ENCODE measurements at places on chromosomes 11 and 22. TPM values are rescaled to one million over a fixed set of nuclear protein-coding genes. Genes with fewer than 3 reads are reported as not detected.

HSCB gene
- total RNA-seq = 5.4 TPM

PATE2 gene
- total RNA-seq = not detected

RANGAP1 gene
- total RNA-seq = 80.8 TPM

VWA5A gene
- 2.6 TPM for total RNA-seq

DNA sequence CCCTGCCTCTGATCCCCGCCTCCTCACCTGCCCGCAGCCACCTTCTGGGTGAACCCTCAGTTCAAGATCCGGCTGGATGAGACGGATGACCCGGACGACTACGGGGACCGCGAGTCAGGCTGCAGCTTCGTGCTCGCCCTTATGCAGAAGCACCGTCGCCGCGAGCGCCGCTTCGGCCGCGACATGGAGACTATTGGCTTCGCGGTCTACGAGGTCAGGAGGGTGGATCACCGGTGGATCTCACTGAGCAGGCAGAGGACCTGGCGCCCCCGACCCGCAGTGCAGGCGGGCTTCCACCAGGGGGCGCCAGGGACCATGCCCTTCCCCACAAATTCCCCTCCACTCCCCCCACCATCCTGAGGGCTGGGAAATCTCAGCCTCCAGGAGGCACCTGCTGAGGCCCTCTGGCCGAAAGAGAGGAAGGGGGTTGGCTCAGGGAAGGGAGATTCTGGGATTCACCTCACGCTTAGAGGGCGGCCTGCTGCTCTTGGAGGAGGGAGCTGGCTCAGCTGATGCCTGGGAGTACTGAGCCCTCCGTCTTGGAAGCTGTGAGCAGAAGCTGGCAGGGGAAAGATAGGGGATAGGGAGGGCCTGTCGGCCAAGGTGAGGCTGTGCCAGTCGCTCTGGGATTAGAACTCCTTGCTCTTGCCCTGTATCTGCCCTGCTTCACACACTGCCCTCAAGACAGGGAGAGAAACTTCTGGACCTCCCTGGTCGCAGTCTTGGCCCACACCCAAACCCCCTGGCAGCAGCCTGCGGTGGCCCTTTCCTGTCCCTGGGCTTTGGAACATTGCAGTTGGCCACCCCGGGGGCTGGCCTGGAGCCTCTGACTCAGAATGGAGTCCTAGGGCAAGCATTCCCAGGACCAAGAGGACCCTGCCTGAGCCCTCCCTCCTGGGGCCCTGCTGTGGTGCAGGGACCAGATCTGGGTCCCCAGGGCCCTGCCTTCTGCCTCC, 23.2 kb downstream of the CAPN1 start:
- no peak overlapping the region for H3K4me3 ChIP-seq
- H3K27me3 ChIP-seq = peaks cover 3% of the 10 kb centered on the region
- no peaks in the 10 kb centered on the region for H3K36me3 ChIP-seq

GRCh38 chr11:44651535-44652155, 75.1 kb upstream of the TSPAN18 start:
- H3K4me1 ChIP-seq = peaks cover 2% of the 10 kb centered on the region
- H3K4me3 ChIP-seq = no peak overlapping the region
- H3K36me3 ChIP-seq = peaks cover 4% of the 10 kb centered on the region
- no peaks in the 10 kb centered on the region for H3K27me3 ChIP-seq

- no peaks in the 10 kb centered on the region for H3K36me3 ChIP-seq
- peak; percentile 59 for DNase-seq
- H3K4me1 ChIP-seq = peaks cover 12% of the 10 kb centered on the region
- H3K27ac ChIP-seq = no peak within 1 kb of the TSS
- peak within 1 kb of the TSS; percentile 89 for H3K4me3 ChIP-seq
Observed at GRCh38 chr11:20668844-20669819, at the start of gene NELL1. NELL1 (plus strand) TSS chr11:20669586.

GRCh38 chr11:113521737-113522517, 46.7 kb upstream of the DRD2 start:
- DNase-seq = no peak
- no peaks in the 10 kb centered on the region for H3K27me3 ChIP-seq
- H3K4me1 ChIP-seq = no peaks in the 10 kb centered on the region

- no peak overlapping the region for H3K4me3 ChIP-seq
- H3K36me3 ChIP-seq = no peaks in the 10 kb centered on the region
- H3K27ac ChIP-seq = no peak overlapping the region
- peaks cover 3% of the 10 kb centered on the region for H3K4me1 ChIP-seq
Observed at GRCh38 chr11:78040691-78041379, 17.8 kb upstream of the KCTD14 start.

DNA sequence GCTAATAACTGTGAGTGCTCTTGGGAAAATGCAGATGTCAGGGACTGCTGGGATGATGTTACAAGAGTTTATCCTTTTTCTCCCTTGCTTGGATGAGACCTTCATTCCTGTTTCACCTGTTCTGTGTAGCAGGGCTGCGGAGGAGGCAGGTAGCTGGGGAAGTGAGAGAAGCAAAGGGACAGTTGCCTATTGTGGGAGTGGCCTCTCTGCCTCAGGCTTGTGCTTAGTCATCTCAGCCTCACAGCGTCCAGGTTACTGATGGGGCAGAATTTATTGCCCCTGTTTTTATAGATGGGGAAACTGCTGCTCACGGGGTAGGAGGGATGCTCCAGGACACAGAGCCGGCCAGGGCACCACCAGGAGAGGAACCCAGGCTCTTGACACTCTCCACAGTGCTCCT, 1.7 kb downstream of the STX3 start:
- H3K36me3 ChIP-seq = no peaks in the 10 kb centered on the region
- DNase-seq = no peak
- peaks cover 21% of the 10 kb centered on the region for H3K4me1 ChIP-seq

DNA sequence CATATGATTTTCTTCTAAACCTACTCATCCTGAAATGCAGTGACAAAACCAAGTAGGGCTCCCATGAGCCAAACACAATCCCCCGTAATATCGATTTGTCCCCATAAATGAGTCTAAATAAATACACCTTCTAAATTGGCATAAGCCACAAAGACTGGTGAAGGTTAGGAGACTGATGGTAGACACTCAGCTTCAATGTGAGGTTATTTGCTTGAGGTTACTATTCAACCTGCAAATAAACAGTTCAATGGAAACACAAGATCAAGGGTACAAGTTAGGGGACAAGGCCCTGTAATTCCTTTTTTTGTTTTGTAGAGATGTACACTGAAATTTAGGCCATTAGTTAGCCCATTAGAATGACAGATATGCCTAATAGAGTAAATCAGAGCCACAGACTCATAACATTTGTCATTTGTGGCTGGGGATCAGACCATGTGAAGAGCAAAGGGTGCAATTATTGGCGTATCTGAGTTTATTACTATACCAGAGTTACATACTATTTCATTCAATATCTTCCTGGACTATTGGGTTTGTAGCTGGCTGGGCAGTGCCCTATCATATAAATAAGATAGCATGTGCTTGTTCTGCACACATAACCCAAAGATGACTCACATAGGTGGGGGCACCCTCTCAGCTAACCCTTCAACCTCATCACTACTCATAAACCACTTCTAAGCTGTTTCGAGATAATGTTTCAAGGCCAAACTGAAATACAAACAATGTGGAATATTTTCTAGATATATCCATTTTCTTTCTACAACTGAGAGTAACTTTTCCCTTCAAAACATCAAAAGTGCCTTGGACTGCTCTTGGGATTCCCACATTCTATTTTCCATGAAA, 695.3 kb downstream of the KCNA4 start:
- no peaks in the 10 kb centered on the region for H3K4me1 ChIP-seq
- no peak for DNase-seq
- no peaks in the 10 kb centered on the region for H3K36me3 ChIP-seq
- no peak overlapping the region for H3K4me3 ChIP-seq
- no peak overlapping the region for H3K27ac ChIP-seq

DNA sequence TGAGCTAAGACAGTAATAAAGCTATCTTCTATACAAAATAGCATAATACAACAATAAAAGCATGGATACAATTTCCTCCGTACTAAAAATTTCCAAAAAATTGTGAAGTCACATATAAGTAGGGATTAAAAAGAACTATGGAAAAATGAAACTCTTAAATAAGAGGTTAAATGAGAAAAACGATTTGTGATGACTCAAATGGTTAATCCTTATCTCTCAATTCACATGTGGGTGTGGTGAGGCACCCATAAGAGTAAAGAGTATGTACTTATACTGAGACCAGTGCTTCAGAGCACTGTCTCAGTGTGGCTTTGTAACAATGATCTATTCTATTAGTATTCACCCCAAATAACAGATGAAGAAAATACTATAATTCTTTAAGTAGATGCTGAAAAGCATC, 25.0 kb upstream of the CCDC34 start:
- H3K4me1 ChIP-seq = peaks cover 82% of the 10 kb centered on the region
- no peak overlapping the region for H3K4me3 ChIP-seq
- H3K27me3 ChIP-seq = no peaks in the 10 kb centered on the region
- no peaks in the 10 kb centered on the region for H3K36me3 ChIP-seq
- H3K27ac ChIP-seq = peak overlapping the region; percentile 52

- peaks cover 10% of the 10 kb centered on the region for H3K36me3 ChIP-seq
- peaks cover 17% of the 10 kb centered on the region for H3K27me3 ChIP-seq
- no peak overlapping the region for H3K27ac ChIP-seq
- no peak overlapping the region for H3K4me3 ChIP-seq
Observed at GRCh38 chr11:120545813-120546212, 34.3 kb downstream of the GRIK4 start.

DNA sequence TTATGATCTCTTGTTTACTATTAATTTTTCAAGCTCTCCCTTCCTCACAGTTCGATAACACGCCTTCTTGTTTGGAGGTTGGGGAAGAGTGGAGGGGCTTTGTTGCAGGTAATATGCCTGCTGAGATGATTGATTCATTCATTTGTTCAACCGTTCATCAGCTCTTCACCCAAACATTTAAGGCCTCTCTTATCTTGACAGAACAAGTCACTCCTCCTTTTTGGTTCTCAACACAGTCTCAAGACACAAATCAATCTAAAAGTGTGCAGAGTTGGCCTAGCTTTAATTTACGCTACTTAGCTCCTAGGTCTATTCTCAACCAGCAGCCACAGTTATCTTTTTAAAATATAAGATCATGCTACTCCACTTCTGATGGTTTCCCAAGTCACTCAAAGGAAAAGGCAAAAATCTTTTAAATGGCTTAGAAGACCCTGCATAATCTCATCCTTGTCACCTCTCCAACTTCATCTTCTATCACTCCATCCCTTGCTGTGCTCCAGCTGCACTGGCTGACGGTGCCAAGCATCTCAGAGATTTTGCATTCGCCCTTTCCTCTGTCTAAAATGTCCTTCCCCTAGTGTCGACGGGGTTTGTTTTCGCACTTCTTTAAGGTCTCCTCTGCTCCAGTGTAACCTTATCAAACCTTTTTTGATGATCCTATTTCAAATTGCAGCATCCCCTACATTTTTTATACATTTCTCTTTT, 60.3 kb downstream of the AMBRA1 start:
- no peak overlapping the region for H3K27ac ChIP-seq
- H3K36me3 ChIP-seq = no peaks in the 10 kb centered on the region
- no peak for DNase-seq
- H3K4me1 ChIP-seq = peaks cover 26% of the 10 kb centered on the region

DNA sequence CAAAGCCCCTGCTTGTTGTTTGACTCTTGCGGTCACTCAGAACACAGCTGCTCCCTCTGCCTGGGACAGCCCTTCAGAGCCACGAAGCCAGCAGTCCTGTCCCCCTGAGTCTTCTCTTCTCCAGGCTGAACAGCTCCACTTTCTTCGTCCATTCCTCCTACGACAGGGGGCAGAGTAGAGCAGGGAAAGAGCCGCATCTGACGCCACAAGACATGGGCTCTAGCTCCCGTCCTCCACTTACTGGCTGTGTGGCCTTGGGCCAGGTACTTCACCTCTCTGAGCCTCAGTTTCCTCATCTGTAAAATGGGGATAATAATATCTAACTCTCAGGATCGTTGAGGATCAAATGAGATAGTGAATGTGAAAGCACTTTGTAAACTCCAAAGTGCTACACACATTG, 29.9 kb downstream of the CHRDL2 start:
- H3K27me3 ChIP-seq = peaks cover 13% of the 10 kb centered on the region
- DNase-seq = no peak
- no peaks in the 10 kb centered on the region for H3K36me3 ChIP-seq
- H3K4me3 ChIP-seq = no peak overlapping the region

- no peaks in the 10 kb centered on the region for H3K36me3 ChIP-seq
- no peak overlapping the region for H3K4me3 ChIP-seq
- no peak overlapping the region for H3K27ac ChIP-seq
- no peak for DNase-seq
Observed at GRCh38 chr22:22061085-22062077, 78.8 kb upstream of the TOP3B start.
